ENCODE measurements at places on chromosomes 5 and 9. TPM values are rescaled to one million over a fixed set of nuclear protein-coding genes. Genes with fewer than 3 reads are reported as not detected.
A peak's percentile ranks its signal among the peaks of the same experiment; 100 is the strongest.

DNA sequence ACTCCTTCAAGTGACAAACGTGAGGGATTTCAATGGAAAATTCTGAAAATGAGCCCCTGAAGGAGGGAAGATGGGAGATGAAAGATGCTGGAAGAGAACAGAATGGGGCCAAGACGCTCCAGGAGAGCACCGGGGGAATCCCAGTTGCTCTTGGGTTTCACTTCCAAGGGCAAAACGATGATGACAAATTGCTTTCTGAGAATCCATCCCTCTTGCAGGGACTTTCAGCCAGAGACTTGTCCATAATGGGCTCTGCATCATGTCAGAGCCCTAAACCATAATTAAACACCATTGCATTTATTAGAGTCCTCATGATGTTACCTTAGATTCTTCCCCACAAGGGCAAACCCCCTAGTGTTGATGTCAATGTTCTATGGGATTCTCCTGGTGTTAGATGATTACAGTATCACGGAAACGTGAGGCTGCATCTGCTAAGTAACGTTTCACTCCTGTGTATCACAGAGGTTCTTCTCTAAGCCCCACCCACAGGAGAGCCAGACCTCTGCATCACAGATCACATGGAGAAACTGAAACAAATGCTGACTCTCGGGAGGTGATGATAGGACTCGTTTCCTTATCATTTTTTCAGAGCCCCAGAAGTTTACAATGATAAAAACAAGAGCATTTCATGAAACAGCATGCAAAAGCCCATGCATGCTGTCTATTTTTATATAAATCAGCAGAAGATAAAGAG, 114.4 kb downstream of the TENT4A start:
- peak; percentile 44 for DNase-seq

DNA sequence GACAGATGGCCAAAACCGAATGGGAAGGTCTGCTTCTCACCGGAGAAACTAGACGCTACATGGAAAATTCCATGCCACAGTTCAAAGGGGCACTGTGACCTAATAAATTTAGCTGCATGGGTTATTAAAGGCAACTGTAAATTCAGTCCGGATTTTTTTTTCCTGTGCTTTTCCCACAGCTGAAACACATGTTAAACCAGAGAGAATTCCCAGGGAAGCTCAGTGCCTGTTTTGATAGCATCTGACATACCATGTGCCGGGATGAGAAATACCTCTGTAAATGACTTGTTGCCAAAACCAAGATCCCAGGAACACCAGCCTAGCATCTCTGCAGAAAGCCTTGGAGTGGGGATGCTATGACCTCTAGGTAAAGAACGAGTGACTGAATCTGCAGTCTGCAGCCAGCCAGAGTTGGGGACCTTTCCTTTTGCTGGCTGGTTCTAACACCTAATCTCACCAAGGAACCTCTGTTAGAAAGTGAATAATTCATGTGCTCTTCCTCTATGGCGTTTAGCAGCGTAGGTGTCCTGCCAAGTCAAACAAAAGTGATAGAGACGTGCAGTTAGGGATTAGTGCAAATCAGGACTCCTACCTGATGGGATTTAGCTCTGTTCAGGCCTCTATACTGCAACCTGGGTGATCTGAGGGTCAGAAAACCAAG, 77.9 kb downstream of the SLIT3 start:
- no peak for DNase-seq

GRCh38 chr9:2970864-2971263, 127.0 kb upstream of the PUM3 start:
- no peak for DNase-seq

DNA sequence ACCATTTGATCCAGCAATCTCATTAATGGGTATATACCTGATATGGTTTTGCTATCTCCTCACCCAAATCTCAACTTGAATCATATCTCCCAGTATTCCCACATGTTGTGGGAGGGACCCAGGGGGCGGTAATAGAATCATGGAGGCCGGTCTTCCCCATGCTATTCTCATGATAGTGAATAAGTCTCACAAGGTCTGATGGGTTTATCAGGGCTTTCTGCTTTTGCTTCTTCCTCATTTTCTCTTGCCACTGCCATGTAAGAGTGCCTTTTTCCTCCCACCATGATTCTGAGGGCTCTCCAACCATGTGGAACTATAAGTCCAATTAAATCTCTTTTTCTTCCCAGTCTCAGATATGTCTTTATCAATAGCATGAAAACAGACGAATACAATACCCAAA, 74.5 kb upstream of the APC start:
- no peak for DNase-seq

DNA sequence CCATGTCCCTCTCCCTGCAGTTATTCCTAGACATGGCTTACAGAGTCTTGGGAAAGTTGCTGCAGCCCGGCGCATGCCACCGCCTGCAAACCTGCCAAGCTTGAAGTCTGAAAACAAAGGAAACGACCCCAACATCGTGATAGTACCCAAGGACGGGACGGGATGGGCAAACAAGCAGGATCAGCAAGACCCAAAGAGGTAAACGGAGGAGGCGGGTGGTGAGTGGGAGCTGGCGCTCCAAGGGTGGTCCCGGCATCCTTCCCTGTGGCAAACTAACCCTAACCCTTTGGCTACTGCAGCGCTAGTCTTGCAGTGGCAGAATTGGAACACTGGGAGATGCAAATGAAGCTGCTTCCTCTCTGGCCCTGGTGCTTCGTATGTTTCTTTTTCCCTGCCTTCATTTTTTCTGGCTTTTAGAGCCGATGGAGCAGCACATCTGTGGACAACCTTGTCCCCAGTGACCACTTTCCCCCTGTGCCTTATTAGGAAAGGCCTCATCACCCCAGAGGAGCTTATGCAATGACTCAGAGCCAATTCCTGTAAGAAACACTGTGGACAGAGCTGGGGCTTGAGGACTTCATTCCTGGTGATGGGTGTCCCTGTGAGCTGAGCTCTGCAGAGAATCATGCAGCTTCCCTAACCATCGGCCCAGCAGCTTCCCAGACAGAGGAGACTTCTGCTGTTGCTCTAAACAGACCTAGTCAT, 38.9 kb downstream of the PRRC2B start:
- DNase-seq, result no peak

- no peak for DNase-seq
Measured at GRCh38 chr5:115377468-115378217, 81.2 kb upstream of the CCDC112 start.

DNA sequence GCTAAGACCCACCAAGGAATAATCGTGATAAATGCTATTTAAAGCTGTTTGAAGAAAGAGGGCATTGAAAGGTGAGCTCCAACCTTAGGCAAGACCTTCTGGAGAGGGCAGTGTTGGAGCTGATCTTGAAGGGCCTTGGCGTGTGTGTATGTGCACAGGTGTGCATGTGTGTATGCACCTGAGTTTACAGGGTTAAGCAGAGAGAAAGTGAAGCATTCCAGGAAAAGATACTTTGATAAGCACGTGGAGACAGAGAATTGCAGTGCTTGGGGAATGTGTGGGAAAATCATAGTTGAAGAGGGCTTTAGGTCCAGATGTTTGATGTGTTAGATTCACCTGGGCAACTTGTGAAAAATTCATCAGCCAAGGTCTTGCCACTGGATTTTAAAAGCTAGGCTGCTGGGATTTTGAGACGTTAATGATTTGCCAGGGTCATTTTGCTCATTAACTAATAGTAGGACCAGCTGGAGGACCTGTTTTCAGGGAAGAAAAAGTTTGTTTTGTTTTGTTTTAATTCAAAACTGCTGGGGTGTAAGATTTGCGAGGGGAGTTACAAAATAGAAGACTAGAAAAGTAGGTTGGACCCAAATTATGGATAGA, 78.3 kb upstream of the ANKRD55 start:
- no peak for DNase-seq

GRCh38 chr5:76954383-76954763, 1.5 kb downstream of the CRHBP start:
- DNase-seq, result no peak

DNA sequence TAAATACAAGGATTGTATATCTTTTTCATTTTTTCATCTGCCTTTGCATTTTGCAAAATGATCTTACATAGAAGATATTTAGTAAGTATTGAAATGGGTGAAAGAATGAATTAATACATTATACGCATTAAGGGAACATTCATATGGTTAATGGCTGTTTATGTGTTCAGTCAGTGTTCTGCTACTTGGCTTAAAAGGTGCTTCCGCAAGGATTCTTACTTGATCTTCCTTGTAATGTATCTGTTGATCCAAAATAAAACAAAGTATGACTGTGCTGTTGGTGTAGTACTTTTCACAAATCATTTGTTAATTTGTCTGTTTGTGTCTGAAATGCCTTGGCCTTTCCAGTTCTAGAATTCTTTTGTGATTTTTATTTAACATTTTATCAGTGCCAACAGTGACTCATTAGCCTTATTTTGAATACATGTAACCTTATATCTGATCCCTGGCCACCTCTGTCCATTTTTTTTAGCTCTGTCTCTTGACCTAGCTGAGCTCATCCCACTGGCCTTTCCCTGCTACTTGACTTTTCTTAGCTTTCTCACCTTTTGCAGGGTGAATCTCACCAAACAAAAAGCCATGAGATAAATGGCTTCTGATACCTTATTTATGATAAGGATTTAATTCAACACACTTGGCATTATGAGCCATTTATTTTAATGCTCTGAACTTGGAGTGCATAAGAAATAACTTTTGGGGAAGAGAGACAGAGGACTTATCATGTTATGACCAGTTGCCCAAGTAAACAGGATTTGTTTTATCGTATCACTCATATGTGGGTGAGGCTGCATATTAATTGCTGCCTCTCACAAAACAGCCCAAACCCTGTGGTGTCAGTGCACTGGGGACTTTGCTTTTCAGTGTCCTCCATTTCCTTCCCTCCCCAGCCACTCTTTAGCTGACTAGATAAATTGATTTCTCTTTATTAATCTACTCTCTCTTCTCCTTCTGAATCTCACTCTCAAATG, 340.3 kb downstream of the KDM4C start:
- no peak for DNase-seq

DNA sequence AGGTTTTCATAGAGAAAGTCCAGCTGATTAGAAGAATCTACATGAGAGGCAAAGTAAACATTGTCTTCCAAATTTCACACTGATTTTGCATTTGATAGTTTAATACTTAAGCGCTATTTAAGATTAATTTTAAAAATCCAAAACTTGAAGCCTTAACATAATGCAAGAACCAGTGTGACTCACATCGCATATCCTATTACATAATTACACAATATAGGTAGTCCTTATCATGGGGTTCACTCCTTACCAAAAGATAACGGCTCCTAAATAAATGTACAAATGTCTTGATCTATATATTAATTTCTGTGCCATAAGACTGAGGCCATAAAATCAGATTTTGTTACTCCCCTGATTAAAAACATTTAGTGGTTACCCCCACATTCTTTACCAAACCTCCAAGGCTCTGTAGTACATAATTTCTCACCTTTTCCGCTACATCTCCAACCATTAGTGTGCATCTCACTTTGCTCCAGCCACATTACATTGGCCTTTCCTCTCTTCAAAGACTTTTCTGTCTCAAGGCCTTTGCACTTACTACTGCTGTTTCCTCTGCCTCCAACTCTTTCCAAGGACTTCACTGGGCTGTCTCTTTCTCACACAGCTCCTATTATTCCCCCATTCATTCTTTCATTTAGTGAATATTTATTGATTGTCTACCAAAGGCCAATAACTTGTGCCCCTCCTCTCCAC, 1.0 kb downstream of the RIOK2 start:
- DNase-seq, result no peak

DNA sequence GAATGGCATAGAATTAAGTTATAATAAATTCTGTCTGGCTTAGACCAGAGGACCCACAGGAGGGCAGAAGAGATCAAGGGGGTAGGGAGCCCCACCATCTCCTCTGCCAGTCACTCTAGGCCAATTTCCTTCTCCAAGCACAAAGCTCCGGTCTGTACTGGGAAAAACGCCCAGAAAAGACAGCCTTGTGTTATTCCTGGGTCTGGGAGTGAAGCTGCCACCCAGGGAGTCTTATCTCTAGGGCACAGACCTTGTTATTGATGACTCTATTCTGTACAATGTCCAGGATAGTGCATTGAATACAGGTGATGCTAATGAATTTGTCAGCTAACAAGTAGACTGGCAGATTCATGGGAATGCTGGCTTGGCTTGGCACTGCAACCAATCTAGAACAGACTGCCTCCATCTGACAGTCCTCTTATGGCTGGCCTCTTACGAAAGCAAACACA, 60.7 kb downstream of the MED27 start:
- peak; percentile 80 for DNase-seq

DNA sequence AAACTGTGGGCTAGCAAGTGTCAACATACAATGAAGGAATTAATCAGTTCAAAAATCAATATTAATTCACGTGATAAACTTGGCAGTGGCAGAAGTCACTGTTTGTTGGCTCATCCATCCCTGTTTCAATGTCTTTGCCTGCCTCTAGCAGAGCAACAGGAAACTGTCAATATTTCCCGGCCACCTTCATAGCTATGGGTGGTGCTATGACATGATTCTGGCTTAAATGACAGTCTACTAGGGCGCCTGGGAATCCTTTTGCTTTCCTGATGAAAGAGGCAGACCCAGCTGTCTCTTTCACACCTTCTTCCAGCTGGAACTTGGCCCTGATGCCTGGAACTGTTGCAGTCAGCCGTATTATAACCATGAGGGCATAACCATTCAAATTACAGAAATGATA, 72.1 kb upstream of the DNAH5 start:
- DNase-seq, result peak; percentile 37

GRCh38 chr5:133385346-133385745, 227.0 kb downstream of the FSTL4 start:
- DNase-seq, result no peak

- DNase-seq, result peak; percentile 43
Measured at GRCh38 chr9:120689860-120690259, 24.4 kb downstream of the MEGF9 start.

- DNase-seq, result no peak
Measured at GRCh38 chr5:136506131-136506530, 140.8 kb upstream of the TRPC7 start.

- no peak for DNase-seq
Measured at GRCh38 chr5:92561411-92561959, 1019.5 kb downstream of the NR2F1-AS1 start.

DNA sequence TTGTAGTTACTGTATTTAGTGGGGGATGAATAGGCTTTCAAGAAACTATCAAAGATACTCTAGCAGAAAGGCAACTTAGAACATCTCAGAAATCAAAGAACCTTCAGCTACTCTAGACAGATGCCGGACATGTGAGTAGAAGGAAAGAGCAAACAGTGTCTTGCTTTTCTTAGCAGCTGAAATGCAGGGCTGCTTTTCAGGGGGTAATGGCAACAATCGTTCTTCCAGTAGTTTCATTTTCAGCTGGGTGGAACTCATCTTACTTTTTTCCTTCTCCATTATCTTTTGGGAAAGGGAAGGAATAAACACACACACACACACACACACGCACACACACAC, 281.6 kb downstream of the CRB2 start:
- no peak for DNase-seq

GRCh38 chr5:95641741-95642220, 4.8 kb upstream of the RFESD start:
- DNase-seq, result no peak

Gene PTGES
- polyA plus RNA-seq, result 1.8 TPM

Gene HTR1A
- 0.24 TPM for polyA plus RNA-seq

Gene MLANA
- not detected for polyA plus RNA-seq

Gene TSSK1B
- polyA plus RNA-seq, result not detected

Gene STPG3
- polyA plus RNA-seq, result not detected

Gene PCDHB10
- polyA plus RNA-seq, result 8.4 TPM

Gene ESM1
- 1.3 TPM for polyA plus RNA-seq

Gene TPRN
- polyA plus RNA-seq, result 72.3 TPM

Gene MZB1
- polyA plus RNA-seq, result not detected

Data from brain (organoid and tissue), 16 donors.